ENCODE measurements at places on chromosomes 2 and 18.
A peak's percentile ranks its signal among the peaks of the same experiment; 100 is the strongest.

GRCh38 chr2:8202132-8202531 is 479.7 kb upstream of the ID2 start:
- no peak for DNase-seq

GRCh38 chr2:26243470-26244308 is 743 bp downstream of the HADHA start:
- DNase-seq = peak; percentile 48

DNA sequence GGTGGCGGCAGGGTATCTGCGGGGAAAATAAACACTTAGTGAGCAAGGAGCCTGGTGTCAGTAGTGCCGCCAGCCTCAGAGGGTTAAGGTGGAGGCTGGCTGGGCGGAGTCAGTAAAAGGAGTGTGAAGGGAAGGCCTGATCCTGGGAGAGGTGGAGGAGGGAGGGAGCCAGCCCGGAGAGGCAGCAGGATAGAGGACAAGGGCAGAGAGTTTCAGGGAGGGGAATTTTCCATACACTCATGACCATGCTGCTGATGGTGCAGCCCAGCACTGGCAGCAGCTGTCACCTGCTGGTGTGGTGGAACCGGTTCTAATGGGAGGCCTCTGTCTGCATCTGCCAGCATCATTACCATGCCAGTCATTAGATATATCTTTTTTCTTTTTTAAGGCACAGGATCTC is 2.0 kb upstream of the TEX44 start:
- no peak for DNase-seq

- no peak for DNase-seq
Observed at GRCh38 chr2:176080540-176081375, 3.0 kb downstream of the EVX2 start.

- no peak for DNase-seq
Observed at GRCh38 chr18:69948919-69949537, 1.4 kb upstream of the CD226 start.

DNA sequence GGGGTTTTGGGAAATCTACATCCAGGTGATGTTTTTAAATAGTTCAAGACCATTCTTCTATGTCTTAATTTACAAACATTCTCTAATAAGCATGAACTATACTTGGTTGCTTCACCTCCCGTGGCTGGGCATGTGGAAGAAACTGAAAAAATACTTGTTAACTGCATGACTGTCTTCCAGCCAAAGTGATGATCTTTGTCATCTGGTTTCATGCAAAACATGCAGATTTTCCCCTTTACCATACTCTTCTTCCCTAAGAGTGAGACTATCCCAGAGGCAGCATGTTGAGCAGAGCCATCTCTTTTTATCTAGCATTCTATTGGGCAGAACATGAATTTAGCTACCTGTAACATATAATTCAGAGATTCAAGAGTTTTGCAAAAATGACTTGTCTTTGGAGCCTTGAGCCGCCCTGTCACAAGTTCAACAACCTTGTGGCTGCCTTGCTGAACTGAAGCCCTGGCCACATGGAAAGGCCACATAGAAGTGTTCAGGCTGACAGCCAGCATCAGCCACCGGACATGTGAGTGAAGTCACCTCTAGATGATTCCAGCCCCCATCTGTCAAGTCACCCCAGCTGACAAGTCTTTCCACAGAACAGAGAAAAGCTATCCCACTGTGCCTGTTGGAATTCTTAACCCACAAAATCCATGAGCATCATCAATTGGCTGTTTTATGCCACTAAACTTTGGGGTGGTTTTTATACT is 142.8 kb downstream of the ANKRD44 start:
- DNase-seq = no peak

GRCh38 chr2:180219491-180219890 is 212.4 kb upstream of the CWC22 start:
- no peak for DNase-seq

DNA sequence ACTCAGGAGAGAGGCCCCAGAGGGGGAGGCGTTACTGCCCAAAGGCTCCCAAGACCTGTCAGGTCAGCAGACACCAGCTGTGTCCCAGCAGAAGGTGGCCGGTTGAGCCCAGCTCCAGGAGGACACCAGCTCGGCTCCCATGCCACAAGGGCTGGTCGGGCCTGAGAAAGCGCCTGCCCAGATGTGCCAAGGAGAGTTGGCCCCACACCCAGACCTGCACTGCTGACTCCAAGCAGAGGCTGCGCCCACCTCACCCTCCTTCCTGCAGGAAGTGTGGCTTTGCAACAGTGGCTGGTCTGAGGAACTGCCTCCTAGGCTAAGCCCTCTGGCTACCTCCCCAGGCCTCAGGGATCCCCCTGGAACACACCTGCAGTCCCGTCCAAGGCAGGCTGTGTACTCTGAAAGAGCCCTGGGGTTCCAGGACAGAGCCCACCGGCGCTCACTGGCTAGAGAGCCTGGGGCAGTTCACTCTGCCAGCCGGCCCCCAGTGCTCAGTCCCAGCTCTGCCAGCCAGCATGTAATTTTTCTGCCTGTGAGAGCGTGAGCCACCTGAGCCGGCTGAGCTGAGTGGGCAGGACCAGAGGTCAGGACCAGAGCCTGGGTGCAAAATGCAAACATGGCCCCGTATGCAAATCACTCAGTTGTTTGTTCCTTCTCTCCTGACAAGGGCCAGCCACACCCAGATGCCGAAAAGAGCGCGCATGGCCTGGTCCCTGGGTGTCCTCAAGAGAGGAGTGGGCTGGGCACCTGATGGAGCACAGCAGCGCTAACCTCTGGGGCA is 36.9 kb upstream of the PTMA start:
- no peak for DNase-seq

DNA sequence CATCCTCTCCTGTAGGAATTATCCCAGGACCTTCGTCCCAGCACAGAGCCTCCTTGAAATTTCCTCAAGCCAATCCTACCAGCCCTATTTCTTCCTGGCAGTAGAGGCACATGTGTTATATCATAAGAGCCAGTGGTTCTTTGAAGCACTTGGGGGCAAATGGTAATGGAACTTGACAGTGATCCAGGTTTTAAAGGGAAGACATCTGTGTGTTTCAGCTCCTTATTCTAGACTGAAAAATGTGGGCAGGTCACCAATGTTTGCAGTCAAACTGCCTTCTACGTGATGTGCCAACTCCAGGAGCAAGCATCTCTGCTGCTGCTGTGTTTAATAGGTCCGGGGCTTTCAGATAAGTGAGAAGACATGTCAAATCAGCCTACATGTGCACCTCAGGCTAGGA is 157.1 kb downstream of the GALNT14 start:
- DNase-seq = no peak

DNA sequence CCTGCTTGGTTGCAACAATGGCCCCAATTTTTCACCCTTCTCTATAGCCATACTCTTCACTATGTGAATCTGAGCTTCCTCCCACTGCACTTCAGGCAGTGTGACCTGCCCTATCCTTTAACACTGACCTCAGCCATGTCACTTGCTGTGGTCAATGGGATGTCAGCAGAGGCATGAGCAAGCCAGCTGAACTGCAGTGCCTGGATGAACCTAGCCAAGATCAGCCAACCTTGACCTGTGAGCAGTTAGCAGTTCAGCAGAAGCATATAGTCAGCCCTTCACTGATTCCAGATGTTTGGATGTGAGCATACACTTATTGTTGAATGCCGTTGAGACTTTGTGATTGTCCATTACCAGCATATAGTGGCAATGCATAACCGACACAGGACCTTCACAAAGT is 63.4 kb upstream of the BOD1L2 start:
- no peak for DNase-seq

- DNase-seq = no peak
Observed at GRCh38 chr2:232292395-232293154, 86.0 kb upstream of the ALPP start.
